ENCODE measurements at places on chromosomes 7 and 10.

DNA sequence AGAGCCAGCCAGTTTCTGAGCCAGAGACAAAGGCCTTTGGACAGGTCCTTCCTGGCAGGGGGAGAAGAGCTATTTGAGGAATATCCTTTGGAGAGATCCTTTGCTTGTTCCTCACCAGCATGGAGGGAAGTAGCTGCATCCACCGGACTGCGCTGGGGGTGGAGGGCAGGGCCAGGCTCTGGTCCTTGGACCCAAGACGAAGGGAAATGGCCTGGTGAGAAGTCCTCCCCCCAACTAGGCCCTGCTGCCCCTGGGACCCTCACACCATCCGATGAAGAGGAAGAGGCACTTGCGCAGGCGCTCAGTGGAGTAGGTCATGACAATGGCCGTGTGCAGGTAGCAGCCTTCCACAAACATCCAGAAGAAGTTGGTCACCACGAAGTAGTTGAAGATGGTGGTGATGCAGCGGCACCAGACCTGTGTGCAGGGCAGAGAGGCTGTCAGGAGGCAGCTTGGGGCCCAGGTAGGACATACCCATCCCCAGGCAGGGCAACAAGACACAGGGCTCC lies 19.8 kb downstream of the CRHR2 start:
- no peak for DNase-seq

- DNase-seq = no peak
These were observed 22.0 kb downstream of the VWA2 start for GRCh38 chr10:114261076-114261475.

DNA sequence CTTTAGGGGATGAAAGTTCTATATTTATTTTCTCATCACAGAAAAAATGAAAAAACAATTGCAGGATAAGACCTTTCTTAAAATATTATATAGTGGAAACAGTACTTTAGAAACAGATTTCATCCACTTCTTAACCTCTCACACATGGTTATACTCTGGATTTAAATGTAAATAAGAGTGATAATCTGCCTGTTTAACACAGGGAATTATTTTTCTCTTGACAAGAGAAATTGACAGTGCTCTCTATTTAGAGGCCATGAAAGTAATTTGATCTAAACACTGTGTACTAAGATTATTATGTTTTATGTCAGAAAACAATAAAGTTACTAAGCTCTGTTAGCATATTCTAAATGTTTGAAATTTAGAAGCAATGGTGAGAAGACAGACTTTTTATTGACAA lies 88.4 kb downstream of the PHF14 start:
- DNase-seq = no peak

DNA sequence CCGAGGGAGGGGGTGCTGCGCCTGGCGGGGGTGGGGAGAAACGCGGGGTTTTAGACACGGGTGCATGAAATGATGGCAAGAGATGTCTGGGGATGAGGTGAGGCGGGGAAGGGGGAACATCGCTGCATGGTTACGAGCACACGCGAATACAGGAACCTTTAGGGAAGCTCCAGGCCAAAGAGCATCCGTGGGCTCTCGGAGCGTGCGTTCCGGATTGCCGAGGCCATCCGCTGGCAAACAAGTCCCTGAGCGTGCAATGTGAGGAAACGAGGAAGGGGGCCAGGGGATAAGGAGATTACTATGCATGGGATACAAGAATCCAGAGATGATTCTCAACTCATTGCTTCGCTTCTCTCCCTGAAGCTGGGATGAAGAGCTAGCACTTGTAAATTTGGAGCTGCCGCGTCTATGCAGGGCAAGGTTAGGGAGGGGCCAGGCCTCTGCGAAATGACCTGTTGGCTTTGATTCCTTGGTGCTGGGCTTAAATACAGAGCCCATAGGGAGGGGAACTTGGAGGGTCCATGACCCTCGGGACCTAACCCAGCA lies 520 bp upstream of the WNT2 start:
- DNase-seq = peak; percentile 52

- DNase-seq = peak; percentile 38
These were observed 599.6 kb downstream of the INHBA start for GRCh38 chr7:41103331-41103730.

GRCh38 chr7:27242555-27243339 lies at the start of gene EVX1:
Gene EVX1, plus strand, starts transcription at chr7:27242802. Its CDS starts 229 bp downstream, at chr7:27243031.
- peak; percentile 89 for DNase-seq

GRCh38 chr10:127999297-128000129 lies 92.6 kb downstream of the PTPRE start:
- DNase-seq = no peak

- peak; percentile 92 for DNase-seq
These were observed 17.8 kb downstream of the ARHGAP22 start for GRCh38 chr10:48587101-48587500.

GRCh38 chr7:35617041-35617440 lies 77.9 kb downstream of the HERPUD2 start:
- DNase-seq = no peak

DNA sequence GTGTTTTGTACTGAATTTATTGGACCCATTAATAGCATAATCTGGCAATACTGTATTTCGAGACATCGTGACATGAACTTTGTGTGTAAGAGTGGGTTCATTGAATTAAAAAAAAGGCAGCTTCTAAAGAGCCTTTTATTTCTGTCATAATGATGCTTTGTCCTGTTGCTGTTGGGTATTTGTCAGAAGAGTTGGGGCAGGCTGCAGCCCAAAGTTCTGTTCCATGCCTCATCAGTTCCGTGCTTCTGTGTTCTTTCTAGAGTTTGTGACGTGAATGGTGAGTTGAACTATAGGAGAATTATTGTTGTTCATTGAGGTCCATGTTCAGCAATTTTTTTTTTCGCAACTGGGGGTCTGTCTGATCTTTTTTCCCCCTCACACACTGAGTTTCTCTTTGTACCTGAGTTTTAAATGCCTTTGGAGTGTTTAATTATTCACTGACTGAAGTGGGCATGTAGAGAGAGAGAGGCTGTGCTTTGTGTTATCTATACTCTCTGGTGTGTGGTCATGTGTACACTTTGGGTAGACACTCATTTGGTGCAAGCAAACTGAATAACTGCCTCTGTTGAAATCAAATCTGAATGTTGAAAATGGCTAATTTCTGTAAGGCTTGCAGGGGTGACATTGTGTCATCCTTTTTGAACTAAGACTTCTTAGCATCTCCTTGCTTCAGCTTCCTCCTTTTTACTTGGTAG lies 69.8 kb downstream of the ADD3 start:
- DNase-seq = no peak

DNA sequence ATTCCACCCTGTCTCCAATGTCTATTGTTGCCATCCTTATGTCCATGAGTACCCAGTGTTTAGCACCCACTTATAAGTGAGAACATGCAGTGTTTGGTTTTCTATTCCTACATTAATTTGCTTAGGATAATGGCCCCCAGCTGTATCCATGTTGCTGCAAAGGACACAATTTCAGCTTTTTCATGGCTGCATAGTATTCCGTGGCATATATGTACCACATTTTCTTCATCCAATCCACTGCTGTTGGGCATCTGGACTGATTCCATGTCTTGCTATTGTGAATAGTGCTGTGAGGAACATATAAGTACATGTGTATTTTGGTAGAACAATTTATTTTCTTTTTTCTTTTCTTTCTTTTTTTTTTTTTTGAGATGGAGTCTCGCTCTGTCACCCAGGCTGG lies 68.2 kb downstream of the TMEM178B start:
- DNase-seq = no peak

DNA sequence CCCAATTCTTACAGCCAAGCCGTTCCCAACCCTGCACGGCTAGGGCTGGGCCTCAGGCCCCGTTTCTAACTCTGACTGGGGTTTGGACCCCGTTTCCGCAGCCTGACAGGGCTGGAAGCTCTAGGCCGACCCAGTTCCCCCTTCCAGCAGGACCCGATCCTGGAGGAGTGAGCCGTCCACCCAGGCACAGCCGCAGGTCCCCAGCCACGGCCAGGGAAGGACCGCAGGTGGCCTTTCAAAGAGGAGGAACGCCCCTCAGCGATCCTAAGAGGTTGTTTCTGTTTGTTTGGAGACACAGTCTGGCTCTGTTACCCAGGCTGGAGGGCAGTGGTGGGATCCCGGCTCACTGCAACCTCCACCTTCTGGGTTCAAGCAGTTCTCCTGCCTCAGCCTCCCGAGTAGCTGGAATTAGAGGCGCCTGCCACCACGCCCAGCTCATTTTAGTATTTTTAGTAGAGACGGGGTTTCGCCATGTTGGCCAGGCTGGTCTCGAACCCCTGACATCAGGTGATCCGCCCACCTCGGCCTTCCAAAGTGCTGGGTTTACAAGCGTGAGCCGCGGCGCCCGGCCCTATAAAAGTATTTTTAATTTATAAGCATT lies 778 bp upstream of the GET4 start:
- no peak for DNase-seq

- no peak for DNase-seq
These were observed 56.7 kb upstream of the JCAD start for GRCh38 chr10:30116041-30116491.

DNA sequence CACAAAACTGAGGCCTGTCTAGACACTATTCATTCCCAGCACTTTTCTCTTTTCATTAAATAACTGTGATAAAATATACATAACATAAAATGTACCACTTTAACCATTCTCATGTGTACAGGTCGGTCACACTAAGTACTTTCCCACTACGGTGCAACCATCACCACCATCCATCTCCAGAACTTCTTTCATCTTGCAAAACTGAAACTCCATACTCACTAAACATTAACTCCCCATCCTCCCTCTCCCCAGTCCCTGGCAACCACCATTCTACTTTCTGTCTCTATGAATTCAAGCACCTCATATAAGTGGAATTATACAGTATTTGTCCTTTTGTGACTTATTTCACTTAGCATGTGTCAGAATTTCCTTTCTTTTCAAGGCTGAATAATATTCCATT lies 53.0 kb downstream of the ARHGAP12 start:
- no peak for DNase-seq

DNA sequence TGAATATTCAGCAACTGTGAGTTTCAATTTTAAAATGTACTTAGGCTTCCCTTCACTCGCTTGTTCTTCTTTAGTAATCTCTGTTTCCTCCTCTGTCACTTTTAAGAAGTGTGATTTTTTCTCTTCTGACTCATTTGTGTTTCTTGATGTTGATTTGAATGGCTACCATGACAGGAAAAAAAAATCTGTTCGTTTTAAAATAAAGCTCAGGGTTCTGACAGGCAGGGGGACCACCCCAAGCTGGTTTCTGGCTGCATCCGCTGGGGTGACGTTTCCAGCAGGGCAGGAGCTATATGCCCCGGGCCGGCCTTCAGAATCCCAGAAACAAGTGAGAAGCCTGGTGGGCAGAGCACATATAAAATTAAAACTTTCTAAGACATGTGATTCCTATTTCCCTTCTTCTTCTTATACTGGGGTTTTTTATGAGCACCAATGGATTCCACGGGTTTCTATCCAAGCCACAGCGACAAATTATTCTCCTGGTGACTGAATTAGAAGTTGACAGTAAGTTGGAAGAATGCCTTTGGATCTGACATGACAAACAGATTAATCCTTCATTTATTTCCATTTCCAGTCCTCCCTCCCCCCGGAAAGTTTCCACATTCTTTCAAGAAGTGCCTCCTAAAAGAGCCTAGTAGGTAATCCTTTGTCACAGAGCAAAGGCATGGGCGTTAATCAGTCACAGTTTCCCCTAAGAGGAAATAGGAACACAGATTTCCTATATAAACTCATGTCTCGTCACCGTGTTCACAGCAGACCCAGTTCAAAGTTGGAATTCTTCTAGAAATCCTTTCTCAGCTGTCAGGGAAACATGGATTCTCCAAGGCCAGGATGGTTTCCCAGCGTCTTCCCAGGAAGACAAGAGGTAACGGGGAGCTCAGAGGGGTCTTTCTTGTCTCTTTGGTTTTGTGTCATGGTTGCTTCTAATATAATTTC lies 79.9 kb downstream of the PTPRE start:
- DNase-seq = no peak

DNA sequence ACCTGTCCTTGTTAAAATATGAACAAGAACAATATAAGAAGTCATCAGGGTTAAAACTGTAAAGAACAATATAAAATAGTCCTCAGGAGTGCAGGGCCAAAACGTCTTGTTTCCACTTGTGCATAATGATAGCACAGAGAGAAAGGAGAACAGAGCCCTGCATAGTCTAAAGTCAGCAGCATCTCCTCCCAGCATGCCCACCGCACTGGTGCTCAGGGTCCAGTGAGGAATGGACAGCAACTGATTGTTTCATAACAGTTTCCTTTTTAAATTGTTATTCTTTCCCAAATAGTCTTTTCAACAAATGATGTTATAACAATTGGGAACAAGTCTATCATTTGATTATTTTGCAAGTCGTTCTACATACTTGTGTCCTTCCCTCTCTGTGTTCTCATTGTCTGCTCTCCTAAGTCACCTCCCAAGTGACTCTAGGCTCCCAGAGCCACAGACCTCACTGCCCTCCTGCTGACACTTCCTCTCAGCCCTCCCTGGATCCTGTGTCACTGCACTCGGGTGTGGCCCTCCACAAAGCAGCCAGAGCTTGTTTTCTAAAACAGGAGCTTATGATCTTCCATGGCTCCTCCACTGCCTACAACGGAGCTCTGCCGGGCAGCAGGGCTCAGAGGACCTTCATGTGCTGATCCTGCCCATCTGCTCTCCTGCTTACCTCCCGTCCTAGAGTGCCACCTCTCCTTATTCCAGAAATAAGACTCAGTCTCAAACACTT lies 27.6 kb downstream of the COBL start:
- peak; percentile 19 for DNase-seq

- DNase-seq = no peak
These were observed 137.4 kb upstream of the CDC14C start for GRCh38 chr7:48786951-48787350.

DNA sequence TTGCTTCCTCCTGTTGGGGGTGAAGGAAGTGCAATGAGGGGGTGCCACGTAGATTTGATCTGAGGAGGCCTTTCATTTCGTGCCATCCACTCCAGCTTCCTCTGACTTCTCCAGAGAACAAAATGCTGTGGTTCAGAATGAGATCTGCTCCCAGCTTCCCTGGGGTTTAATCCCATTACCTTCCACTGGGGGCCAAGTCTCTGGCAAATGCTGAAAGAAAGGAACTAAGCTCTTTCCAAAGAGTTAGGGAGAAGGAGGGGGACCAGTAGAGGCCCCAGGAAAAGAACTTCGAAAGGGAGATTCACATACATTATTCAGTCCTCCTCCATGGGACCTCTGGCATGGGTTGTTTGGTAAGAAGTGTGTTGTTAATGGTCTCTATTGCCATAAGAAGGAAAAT lies 727.0 kb downstream of the TYW1 start:
- peak; percentile 70 for DNase-seq

Measured in mesendoderm (in vitro differentiated cells).